Activated naive CD4-positive, alpha-beta T cell treated with anti-CD3 and anti-CD28 coated beads, Interleukin-2, amount 50 U/mL, for 16 hours (primary cell): ENCODE measurements at places on chromosomes 7 and 10.

DNA sequence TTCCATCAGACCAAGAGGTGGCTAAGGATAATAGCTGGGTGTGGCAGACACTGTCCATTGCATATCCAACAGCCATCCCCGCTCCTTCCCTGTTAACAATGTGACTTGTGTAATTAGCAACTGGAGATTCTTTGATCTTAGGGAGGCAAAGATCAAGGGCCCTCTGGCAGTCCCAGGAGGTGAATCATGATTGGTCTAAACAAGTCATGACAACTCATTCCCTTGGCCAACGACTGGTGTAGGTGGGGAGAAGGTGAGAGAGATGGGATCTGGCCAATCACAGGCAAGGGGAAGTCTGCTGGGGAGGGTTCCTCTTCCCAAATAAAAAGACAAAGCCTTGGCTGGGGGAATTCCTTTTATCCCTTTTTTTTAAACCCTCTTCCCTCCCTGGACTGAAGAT, 46.2 kb upstream of the COMTD1 start:
- DNase-seq, result no peak

DNA sequence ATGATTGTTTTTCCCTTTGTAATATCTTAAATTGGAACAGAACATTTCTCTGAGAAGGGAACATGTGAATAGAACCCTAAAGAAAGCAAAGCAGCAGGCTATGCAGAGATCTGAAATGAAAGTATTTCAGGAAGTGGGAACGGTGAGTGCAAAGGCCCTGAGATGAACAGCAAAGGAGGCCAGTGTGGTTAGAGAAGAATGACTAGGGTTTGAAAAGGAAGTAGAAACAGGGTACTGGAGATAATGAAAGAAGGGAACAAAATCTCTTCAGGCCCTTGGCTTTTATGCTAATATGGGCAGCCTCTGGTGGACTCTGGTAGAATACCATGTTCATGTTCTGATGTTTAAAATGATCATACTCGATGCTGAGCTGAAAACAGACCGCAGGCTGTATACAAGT, 22.2 kb downstream of the ARHGAP21 start:
- no peak for DNase-seq

- DNase-seq, result no peak
These were observed 640.6 kb upstream of the NRP1 start for GRCh38 chr10:33974976-33975478.

GRCh38 chr10:29451946-29452345, 163.1 kb downstream of the LYZL1 start:
- DNase-seq, result no peak

- DNase-seq, result no peak
These were observed 6.3 kb downstream of the TMEM60 start for GRCh38 chr7:77791956-77792355.

- DNase-seq, result no peak
These were observed 47.0 kb upstream of the RPA3 start for GRCh38 chr7:7765422-7765821.

DNA sequence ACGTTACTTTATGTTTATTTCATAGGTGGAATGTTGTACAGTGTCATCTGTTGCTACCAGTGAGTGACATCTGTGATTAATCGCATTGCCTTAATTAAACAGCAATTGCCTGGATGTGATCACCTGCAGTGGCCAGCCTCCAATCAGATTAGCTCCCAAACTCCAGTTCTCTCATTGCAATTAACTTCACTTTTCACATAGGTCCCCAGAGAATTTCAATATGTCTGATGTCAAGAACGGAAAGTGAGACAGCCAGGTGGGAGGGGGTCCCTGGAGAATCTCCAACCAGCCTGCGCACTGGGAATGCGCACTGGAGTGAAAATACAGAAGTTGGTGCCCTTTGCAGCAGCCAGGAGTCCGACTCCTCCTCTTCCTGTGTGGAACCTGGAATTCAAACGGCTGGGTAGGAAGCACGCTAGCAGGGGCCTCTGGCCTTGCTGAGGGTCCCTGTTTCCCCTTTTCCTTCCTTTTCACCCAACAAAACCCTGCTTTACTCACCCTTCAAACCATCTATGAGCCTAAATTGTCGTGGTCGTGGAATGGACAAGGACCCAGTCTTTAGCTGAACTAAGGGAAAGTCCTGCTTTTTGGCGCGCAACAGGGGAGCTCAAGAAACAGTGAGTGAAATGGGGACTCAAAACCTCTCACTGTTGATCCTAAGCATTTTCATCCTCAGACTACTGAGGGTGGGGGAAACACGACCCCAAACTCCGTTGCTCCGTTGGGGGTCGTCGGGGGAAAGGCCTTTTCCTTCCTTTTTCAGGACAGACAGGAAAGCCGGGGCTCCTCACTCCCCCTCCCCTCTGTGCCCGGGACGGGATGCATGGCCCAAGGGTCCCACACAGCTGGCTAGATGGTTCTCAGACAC, 1355.5 kb upstream of the LRRTM3 start:
- no peak for DNase-seq

GRCh38 chr10:12595936-12596576, 246.7 kb downstream of the CAMK1D start:
- no peak for DNase-seq

GRCh38 chr7:93092757-93093370, 24.9 kb downstream of the SAMD9 start:
- DNase-seq, result no peak

DNA sequence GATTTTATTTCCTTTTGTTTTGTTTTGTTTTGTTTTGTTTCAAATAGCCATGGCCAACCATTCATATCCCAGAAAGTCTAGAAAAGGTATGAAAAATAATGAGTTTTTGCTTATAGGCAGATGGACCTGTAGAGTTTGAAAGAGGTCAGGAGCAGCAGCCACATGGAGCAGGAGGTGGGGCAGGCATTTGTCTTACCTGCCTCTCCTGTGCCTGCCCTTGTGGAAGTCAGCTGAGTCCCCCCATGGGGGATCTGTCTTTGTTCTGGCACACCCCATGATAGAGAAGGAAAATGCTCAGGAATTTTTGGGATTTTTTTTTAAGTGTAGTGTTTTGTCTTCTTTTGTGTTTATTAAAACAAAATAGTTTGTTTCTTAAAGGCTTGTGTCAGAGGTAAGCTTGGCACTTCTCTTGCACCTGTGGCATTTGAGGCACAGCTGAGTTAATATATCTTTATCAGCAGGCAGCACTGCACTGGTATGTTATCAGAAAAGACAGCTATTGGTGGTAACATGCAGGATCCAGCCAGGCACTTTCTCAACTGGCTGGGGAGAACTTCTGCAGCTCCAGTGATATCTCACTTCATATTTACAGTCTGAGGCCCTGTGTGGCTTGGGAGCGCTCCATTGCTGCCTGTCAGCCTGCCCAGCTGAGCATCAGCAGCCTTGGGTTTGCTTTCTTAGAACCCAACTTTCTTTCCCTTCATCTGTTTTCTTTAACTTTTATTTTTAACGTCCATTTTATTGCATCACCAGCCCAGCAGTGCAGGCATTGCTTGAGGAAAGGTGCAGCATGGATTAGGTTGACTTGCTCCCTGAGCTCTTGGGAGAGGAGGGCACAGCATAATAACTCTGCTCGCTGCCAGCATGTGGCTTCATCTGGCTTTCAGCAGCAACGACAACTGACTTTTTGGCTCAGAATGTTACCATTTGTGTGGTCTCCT, 44.4 kb downstream of the LRRC4 start:
- no peak for DNase-seq

DNA sequence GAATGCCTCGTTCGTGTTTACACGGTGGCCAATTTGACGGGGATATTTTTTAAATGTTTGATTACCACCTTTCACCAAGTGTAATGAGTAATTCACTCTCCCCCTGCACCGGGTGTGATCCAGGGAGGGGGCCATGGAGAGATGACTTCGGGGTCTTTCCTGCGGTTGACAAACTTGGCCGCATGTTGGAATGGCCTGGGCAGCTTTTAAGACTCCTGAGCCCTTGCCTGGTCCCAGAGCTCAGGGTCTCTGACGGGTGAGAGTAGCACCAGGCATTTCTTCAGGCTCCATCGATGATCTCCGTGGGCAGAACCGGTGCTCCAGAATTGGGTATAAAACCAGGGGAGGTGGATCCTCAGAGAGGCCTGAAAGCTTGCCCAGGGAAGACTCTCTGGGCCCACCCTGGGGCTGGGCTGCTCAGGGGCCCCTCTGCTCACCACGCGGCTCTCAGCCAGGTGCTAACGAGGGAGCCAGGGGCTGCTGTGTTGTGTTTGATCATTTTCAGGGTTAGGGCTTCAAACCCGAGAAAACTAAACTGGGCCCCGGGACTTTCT, 882 bp downstream of the ZNF282 start:
- DNase-seq, result peak; percentile 29

- DNase-seq, result no peak
These were observed 158.0 kb upstream of the RHEB start for GRCh38 chr7:151677581-151678226.

DNA sequence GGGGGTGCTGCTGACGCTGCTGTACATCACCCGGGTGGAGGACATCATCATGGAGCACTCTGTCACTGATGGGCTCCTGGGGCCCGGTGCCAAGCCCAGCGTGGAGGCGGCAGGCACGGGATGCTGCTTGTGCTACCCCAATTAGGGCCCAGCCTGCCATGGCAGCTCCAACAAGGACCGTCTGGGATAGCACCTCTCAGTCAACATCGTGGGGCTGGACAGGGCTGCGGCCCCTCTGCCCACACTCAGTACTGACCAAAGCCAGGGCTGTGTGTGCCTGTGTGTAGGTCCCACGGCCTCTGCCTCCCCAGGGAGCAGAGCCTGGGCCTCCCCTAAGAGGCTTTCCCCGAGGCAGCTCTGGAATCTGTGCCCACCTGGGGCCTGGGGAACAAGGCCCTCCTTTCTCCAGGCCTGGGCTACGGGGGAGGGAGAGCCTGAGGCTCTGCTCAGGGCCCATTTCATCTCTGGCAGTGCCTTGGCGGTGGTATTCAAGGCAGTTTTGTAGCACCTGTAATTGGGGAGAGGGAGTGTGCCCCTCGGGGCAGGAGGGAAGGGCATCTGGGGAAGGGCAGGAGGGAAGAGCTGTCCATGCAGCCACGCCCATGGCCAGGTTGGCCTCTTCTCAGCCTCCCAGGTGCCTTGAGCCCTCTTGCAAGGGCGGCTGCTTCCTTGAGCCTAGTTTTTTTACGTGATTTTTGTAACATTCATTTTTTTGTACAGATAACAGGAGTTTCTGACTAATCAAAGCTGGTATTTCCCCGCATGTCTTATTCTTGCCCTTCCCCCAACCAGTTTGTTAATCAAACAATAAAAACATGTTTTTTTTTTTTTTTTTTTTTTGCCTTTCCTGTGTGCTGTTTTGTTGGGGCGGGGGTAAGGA, 55.8 kb downstream of the TSPAN15 start:
- no peak for DNase-seq

DNA sequence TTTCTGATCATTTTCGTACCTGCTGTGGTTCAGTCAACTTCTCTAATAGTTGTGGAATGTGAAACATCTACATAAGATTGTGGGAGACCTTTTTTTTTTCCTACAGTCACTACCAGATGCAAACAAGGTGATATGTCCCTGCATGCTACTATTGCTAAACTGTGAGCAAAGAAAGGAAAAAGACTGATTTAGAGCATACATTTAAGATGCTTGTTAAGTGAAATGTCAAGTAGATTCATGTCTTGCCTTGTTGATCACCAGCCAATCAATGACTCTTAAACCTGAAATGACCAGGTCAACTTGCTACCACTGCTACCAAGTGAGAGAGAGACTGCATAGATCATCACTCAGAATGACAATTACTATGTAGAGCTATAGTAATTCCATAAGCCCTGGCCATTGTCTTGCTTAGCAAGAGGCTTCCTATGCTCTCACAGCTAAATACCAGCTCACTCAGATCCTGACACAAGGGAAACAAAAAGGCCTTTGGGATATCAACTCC, 84.3 kb upstream of the SKAP2 start:
- DNase-seq, result no peak

GRCh38 chr7:68176974-68177373, 1180.3 kb downstream of the TYW1 start:
- no peak for DNase-seq

DNA sequence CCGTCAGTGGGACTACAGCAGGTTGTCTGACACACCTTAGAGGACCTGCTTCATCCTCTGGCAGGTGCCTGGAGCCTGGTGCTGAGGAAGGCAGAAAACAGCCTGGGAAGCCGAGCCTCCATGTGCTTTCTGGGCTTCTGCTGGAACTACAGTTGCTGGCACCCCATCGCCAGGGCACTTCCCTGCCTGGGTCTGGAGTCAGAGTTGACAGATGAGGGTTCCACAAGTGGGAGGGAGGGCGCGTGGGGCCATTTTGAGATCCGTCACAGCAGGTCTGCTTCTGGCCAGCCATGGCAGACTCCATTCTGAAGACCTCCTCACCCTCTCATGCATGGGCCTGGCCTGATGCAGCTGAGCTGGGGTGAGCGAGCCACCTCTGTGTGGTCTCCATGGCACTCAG, 33.2 kb upstream of the TCERG1L start:
- DNase-seq, result no peak

DNA sequence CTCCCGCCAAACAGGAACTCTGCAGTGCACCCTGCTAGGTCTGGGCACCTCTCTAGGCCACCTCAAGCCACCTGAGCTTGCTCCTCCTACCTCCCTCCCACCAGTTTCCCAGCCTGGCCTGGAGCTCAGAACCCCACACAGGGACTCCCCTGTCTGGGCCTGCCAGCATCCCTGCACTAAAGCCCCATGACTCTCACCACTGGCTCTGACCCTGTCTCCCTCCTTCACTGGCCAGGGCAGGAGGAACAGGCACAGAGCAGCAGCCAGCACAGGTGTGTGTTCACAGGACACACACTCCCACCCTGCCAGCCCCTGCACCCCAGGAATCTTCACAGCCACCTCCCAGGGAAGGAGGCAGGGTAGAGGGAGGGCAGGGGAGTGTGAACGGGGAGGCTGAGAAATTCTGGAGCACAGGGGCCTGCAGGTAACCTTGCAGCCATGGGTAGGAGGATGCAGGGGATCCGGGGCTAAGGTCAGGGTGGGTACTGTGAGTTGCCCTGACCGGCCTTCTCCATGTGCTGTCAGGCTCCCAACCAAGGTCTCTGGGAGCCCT, 13.9 kb upstream of the ANTXRL start:
- peak; percentile 13 for DNase-seq

DNA sequence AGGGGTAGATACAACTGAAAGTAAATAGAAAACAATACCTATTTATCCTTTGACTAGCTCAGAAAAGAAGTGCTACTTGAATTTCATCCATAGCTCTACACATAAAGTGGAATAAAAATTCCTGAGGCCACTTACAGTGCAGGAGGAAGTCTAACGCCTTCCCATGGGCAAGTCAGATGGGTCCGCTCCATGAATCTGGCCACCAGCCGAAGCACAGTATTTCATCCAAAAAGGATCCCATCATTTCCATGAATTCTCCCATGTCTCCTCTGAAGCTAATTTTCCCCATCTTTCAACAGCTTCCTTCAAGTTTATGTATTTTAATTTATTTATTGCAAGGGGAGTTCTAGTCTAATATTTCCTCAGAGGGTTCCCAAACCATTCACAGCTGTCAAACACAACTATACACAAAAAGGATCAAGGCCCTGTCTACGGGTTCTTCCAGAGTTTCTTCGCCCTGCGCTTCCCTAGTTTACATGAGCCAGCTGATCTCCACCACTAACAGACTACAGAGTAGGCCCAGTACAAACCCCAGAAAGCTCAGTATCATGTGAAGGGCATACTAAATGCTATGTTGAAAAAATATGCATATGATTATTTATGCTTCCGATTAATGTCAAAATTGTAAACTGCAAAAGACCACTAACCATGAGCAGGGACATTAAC, 184.7 kb downstream of the DOCK4 start:
- DNase-seq, result no peak

GRCh38 chr10:110540031-110540430, 27.5 kb upstream of the SMC3 start:
- DNase-seq, result no peak
